Activated CD4-positive, alpha-beta T cell treated with anti-CD3 and anti-CD28 coated beads, Interleukin-2, Interleukin-4, amounts not matched to agents 100 ng/mL and 50 ng/mL, durations not matched to agents 16 hours and 8 hours (primary cell): ENCODE measurements at places on chromosomes 3 and 15.

DNA sequence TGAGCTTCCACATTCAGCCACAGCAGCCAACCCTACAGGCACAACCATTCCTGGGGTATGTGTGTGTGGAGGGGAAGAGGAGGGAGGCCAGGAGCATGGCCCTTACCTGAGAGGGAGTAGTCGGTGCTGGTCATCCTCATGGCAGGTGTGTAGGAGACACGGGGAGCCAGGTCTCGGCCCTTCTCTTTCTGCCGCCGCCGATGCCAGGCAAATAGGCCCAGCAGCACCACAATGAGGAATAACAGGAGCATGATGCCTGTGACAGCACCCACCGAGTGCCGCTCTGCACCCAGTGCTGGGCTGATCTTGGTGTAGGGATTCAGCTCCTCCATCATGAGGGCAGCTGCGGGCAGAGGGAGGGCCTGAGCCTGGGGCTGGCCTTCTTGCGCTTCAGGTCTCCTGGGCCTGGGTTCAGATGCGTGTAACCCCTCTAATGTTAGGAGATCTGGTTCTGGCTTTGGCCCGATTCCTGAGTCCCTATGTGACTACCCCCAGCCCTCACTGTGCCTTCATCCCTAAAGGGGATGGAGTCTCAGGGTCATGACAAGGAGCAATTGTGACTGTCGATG lies 44.4 kb downstream of the RAB11A start:
- DNase-seq, result no peak

DNA sequence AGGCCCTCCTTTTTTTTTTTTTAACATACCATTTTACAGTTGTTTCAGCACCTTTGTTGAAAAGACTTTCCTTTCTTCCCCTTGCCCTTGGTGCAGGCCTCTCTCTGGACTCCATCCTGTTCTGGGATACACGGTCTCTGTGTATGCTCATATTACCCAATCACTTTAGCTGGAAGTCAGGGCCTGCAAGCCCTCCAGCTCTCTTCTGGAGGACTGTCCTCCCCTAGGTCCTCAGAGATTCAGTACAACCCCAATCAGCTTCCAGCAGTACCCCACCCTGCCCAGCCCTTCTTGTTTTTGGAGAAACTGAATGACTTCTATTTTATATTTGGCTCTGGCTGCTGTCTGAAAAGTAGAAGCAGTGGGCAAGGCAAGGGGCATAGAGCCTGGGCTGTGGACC lies 270.8 kb downstream of the KLF13 start:
- no peak for DNase-seq

DNA sequence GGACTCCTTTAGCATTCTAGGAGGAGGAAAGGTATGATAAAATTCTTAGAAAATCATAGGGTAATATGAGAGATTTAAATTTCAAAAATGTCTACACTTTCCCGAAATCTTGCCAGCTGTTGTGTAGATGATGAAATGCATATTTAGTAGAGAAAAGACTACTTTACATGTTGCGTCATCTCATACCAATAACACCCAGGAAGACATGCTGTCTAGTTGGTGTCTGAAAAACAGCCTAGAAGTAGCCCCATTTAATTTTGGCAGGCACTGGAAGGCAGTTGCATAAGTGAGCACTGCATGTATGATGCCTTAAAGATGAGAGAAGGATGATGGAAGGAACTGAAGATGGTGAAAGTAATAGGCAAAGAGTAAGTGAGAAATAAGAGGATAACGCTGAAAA lies 310.5 kb upstream of the TPM1 start:
- no peak for DNase-seq

DNA sequence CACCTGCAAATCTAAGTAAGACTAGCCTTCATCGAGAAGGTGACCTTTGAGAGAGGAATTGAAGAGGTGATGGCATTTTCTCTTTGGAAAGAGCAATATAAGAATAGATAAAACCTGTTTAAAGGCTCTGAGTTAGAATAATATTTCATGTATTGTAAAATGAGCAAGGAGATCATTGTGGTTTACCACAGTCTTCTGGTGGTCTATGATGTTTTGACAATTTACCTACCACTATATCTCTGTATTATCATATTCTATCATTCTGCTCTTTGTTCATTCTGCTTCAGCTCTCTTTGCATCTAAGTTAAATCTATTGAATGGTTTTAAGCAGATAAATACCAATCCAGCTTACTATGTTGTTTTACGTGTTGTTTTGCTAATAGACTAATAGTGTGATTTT lies 982.3 kb downstream of the SI start:
- DNase-seq, result no peak

GRCh38 chr3:159739969-159740368 lies 248.7 kb upstream of the IL12A start:
- no peak for DNase-seq

GRCh38 chr3:107239703-107240102 lies 137.5 kb upstream of the CCDC54 start:
- no peak for DNase-seq

GRCh38 chr3:4665197-4665596 lies 172.0 kb downstream of the ITPR1 start:
- DNase-seq, result no peak

- peak; percentile 94 for DNase-seq
Observed at GRCh38 chr15:31435261-31435911, 108.8 kb downstream of the KLF13 start.

DNA sequence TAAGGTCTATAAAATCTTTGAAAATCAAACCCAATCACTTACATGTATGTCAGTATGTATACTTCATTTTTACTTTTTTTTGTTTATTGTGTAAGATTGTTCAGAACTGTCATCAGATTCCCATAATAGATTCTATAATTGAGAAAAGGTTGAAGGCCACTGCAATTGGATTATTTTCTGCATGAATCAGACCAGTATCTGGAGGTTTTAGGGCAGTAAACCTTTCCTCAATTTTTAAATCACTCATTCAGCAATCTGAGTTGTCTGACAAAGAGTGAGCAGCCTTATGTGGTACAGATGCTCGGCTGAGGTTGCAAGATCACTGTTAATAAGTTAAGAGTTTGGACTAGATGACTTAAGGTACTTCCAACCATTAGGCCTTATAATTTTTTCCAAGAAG lies 96.0 kb downstream of the TP63 start:
- no peak for DNase-seq

DNA sequence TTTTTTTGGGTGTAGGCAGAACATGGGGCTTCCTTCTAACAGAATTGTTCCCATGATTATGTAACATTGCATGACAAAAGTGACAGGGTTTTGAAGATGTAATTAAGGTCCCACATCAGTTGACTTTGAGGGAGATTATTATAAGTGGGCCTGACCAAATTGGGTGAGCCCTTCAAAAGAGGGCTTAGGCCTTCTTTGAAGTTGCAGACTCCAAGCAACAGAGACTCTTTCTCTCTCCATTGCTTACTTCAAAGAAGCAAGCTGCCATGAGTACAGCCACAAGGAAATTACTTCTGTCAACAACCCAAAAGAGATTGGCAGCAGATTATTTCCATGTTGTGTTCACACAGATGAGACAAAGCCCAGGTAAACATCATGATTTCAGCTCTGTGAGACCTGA lies 348.2 kb downstream of the PDCD6IP start:
- no peak for DNase-seq

DNA sequence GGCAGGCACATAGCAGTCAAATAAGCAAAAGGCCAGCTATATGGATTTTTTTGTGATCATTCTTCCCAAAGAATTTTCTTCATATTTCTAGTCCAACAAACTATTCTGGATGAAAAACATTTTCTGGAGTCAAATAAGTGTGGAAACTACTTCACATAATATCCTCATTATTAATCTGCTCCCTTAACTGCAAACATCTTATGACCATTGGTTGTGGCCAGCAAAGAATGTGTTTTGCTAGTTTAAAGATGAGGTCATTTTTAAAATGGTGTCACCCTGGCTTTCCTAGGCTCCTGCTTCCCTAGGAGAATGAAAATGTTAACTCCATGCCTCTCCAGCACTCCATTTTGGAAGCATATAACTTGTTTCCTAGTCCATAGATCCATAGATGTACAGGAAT lies 118.8 kb downstream of the SST start:
- DNase-seq, result no peak

DNA sequence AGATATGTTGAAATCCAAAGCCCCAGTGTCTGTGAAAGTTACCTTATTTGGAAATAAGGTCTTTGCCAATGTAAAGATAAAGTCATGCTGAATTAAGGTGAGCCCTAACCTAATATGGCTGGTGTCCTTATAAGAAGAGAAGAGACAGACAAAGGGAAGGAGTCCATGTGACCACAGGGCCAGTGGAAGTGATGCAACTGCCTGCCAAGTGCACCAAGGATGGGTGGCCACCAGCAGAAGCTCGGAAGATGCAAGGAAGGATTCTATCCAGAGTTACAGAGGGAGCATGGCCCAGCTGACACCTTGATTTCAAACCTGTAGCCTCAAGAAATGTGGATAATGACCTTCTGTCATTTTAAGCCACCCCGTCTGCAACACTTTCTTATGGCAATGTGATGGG lies 35.3 kb upstream of the PGPEP1L start:
- DNase-seq, result no peak

- DNase-seq, result no peak
Observed at GRCh38 chr3:17639257-17639656, 103.2 kb downstream of the TBC1D5 start.

GRCh38 chr3:65915477-65915876 lies 123.2 kb downstream of the MAGI1 start:
- DNase-seq, result no peak

GRCh38 chr3:87996882-87997281 lies 61.9 kb downstream of the CGGBP1 start:
- no peak for DNase-seq

- DNase-seq, result no peak
Observed at GRCh38 chr3:152232679-152233078, 36.0 kb upstream of the MBNL1 start.

- peak; percentile 9 for DNase-seq
Observed at GRCh38 chr3:148727231-148727630, 29.5 kb downstream of the AGTR1 start.

DNA sequence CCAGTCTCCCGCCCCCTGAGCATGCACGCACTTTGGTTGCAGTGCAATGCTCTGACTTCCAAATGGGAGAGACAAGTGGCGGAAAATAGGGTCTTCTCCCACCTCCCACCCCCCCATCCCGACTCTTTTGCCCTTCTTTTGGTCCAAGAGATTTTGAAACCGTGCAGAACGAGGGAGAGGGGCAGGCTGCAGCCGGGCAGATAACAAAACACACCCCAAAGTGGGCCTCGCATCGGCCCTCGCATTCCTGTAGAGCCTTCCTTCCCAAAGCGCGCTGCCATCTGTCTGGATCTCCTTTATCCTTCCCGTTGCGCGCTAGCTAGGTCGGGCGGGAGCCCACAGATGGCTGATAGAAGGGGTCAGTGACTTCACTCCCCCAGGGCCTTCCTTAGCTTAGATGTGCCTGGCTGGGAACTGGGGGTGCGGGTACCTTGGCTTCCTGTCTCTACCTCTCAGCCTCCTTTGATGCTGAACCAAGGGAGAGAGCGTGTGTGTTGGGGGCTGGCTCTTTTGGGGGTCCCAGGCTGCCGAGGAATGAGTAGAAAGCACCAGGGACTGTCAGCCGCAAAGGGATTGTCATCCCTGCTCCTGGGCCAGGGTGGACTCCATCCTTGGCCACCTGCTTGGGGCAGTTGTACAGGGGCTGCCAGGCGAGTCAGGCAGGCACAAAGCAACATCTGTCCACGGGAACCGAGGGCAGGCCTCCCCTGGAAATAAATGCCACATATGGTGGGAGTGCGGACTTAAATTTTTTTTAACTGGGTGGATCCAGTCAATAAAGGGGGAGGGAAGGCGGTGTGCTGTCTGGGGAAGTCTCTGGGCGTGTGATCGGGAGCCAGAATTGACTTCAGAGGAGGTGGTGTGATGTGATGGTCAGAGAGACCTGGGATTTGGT lies 1.8 kb downstream of the SMAD3 start:
- DNase-seq, result no peak

DNA sequence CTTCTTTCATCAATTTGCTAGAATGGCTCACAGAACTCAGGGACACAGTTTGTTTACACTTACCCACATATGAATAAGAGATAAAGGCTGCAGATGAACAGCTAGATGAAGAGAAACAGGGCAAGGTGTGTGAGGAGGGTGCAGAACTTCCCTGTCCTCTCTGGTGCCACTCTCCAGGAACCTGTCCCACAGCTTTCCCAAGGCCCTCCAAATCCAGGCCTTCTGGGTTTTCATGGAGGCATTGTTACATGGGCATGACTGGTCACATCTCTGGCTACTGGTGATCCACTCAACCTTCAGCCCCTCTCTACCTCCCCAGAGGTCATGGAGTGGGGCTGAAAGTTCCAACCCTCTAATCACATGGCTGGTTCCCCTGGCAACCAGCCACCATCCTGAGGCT lies 73.6 kb downstream of the ITGB5 start:
- no peak for DNase-seq

DNA sequence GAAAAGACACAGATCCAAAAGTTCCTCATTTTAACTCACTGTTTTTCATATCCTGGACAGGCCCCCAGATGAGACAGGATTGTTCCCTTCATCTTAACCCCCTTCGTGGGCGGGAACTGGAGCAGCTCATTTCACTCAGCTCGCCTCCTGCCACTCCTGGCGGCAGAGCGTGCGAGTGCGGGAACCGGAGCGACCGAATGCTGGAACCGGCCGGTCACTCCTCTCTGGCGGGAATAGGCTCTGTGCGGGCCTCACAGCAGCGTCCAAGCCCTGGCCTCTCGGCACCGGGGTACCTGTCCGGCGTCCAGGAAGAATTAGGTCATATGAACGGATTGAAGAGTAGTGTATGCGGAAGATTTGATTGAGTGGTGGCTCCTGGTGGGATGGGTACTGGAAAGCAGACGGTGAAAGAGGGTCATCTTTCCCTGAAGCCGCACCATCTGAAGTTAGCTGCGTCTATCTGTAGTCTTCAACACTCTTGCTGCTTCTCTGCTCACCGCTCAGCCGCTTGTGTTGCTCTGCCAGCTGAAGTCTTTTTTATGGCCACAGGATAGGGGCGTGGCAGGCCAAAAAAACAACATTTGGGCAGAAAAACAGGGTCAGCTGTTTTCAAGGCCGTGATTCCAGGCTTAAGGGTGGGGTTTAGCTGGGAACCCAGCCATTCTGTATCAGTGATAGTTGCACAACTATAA lies 42.3 kb upstream of the FXR1 start:
- no peak for DNase-seq

GRCh38 chr3:110615454-110615853 lies 456.2 kb upstream of the NECTIN3 start:
- DNase-seq, result no peak

GRCh38 chr3:10010421-10010877 lies 15.8 kb upstream of the FANCD2 start:
- DNase-seq, result no peak

DNA sequence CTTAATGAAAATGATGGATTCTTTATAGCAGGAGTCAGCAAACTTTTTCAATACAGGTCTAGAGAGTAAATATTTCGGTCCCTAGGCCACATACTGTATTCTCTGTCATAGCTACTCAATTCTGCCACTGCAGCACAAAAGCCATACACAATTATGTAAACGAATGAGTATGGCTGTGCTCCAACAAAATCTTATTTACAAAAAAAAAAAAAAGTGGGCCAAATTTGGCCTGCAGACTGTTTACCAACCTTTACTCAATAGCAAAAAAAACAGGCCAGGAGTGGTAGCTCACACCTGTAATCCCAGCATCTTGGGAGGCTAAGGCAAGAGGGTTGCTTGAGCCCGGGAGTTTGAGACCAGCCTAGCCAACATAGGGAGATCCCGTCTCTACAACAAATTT lies 41.1 kb downstream of the TTBK2 start:
- no peak for DNase-seq
